COR-L47 (cell line): ENCODE measurements at places on chromosomes 6 and 20.

GRCh38 chr6:78995946-78996345 is 82.1 kb downstream of the PHIP start:
- DNase-seq = no peak

GRCh38 chr20:24948939-24949679 is at the start of gene CST7:
Gene CST7, plus strand, starts transcription at chr20:24949269. Its CDS starts 237 bp downstream, at chr20:24949506.
- no peak for DNase-seq

GRCh38 chr6:15254070-15254975 is 8.5 kb downstream of the JARID2 start:
- DNase-seq = no peak

GRCh38 chr6:110467566-110468140 is 8.8 kb downstream of the SLC22A16 start:
- no peak for DNase-seq

- no peak for DNase-seq
Observed at GRCh38 chr20:53071833-53072232, 99.7 kb downstream of the TSHZ2 start.

DNA sequence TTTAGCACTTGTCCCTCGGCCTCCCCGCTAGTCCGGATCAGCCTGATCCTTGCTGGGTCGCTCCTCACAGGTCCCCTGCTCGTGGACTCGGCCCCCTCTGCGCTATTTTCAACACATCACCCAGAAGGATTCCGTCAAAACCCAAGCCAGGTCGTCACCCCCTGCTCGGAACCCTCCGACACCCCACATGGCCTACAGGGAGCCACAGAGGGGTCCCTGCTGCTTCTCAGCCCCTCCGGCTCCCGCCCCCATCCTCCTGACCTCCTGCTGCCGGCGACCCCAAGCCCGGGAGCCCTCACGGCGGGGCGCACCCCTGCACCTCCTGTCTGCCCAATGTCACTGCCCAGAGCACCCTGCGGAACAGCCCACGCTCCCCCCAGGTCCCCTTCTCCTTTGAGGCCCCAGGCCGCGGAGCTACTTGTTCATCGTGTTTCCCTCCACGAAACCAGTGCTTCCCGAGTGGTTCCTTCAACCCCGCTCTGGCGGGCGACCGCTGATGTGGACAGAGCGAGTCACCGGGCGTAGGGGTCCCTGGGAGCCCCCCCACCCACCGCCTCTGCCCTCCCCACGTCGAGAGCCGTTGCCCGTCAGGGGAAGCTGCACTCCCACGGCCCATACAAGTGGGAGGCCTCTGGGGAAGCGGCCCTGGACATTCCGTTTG is 638 bp upstream of the MYL9 start:
- DNase-seq = no peak

- no peak for DNase-seq
Observed at GRCh38 chr20:1479831-1480595, 11.2 kb downstream of the SIRPB2 start.

GRCh38 chr6:143141442-143141841 is 80.8 kb downstream of the AIG1 start:
- DNase-seq = no peak

- DNase-seq = no peak
Observed at GRCh38 chr6:33901822-33902456, 98.1 kb upstream of the MLN start.

GRCh38 chr6:131982740-131983259 is 31.6 kb upstream of the CCN2 start:
- DNase-seq = no peak

DNA sequence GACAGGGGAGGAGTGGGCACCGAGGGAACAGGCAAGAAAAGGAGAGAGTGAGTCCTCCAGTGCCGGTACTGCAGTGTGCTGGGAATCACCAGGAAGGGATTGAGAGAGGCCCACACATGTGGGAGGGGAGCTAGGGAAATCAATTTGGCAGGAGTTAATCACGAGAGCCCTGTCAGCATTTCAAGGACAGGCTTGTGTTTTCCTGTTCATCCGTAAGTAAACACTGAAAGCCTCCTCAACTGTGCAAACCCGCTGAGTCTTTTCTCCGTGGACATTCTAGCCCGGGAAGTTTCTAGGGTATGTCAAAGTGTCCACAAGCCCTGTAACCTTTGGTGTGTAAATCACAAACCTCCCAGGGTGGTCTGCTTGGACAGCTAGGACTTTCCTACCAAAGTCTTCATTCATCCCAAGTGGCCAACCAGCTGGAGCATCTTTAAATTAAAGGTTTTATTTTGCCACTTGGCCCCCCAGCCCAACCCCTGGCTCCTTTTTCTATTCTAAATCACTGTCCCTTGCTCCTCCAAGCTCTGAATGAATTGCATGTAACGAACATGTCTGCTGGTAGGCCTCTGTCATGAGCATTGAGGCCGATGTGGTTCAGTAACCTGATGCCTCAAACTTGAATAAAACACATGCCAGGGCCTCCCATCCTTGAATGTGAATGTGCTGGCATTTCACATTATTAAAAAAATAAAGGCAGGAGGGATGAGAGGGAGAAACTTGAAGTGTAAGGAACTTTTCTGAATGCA is 149.1 kb downstream of the ZNF217 start:
- DNase-seq = no peak

GRCh38 chr6:159398633-159399032 is 229.4 kb downstream of the FNDC1 start:
- DNase-seq = no peak

GRCh38 chr20:43238266-43238665 is 48.6 kb upstream of the PTPRT start:
- no peak for DNase-seq

DNA sequence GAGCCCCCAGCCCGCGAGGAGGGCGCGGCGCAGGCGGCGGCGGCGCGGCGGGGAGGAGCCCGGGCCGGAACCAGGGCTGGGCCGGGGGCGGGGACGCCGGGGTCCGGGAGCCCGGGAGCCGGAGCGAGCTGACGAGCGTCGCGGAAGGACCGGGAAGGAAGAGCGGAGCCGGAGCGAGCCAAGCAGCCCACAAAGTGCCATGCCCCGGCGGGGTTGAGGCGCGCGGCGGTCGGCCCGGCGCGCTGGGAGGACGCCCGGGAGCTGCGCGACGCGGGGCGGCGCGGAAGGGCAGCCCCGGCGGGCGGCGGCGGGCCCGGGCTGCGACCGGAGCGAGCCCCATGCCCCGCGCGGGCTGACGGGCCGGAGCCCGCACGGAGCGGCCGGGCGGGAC is 289 bp downstream of the FOXP4 start:
- DNase-seq = peak; percentile 51

GRCh38 chr6:130677766-130678165 is 149.4 kb upstream of the SMLR1 start:
- no peak for DNase-seq
